Fibroblast of lung (primary cell): ENCODE measurements at places on chromosomes 5 and 9. TPM values are rescaled to one million over a fixed set of nuclear protein-coding genes. Genes with fewer than 3 reads are reported as not detected.

The RGP1 gene
- total RNA-seq, result 10.5 and 14.9 TPM in 2 replicates

GRCh38 chr5:155342956-155343355 lies 329.4 kb downstream of the KIF4B start:
- no peaks in the 10 kb centered on the region for H3K4me1 ChIP-seq
- no peaks in the 10 kb centered on the region for H3K27me3 ChIP-seq
- no peak overlapping the region for H3K4me3 ChIP-seq
- no peaks in the 10 kb centered on the region for H3K36me3 ChIP-seq
- DNase-seq, result no peak
- no peak overlapping the region for H3K27ac ChIP-seq

- peak; percentile 48 for DNase-seq
- no peaks in the 10 kb centered on the region for H3K27me3 ChIP-seq
- H3K4me1 ChIP-seq, result peaks cover 2% of the 10 kb centered on the region
- no peak overlapping the region for H3K27ac ChIP-seq
These were observed 53.7 kb upstream of the TEX48 start for GRCh38 chr9:114735704-114736103.

DNA sequence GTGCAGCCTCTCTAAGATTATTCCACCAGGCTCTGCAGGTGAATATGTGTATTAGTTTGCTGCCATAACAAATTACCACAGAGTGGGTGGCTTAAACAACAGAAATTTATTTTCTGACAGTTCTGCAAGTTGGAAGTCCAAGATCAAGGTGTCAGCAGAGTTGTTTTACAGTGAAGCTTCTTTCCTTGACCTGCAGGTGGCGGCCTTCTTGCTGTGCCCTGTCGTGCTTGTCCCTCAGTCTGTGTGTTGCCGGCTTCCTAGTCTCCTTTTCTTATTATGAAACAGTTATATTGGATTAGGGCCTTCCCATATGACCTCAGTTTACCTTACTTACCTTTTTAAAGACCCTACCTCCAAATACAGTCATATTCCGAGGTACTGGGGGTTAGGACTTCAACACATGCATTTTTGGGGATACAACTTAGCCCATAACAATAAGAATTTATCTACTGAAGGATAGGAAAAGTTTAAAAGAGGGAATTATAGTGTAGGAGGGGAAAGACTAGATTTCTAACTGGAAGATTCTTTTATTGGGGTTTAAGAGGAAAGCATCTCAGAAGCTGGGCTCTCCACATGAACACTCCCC lies 97.4 kb downstream of the OSTF1 start:
- no peaks in the 10 kb centered on the region for H3K36me3 ChIP-seq
- DNase-seq, result peak; percentile 20
- H3K27me3 ChIP-seq, result no peaks in the 10 kb centered on the region
- H3K27ac ChIP-seq, result no peak overlapping the region
- H3K4me1 ChIP-seq, result no peaks in the 10 kb centered on the region

The GRIA1 gene
- 1.8 and 4.5 TPM in 2 replicates for total RNA-seq

DNA sequence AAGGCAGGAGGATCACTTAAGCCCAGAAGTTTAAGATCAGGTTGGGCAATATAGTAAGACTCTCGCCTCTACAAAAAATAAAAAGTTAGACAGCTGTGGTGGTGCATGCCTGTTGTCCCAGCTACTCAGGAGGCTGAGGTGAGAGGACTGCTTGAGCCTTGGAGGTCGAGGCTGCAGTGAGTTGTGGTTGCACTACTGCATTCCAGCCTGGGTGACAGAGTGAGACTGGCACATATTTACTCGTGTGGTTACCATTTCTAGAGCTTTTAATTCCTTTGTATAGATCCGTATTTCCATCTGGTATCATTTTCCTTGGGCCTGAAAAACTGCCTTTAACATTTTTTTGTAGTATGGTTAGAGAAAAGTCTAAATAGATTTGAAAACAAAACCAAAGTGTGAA lies 7.8 kb downstream of the IL6ST start:
- no peak overlapping the region for H3K4me3 ChIP-seq
- H3K27ac ChIP-seq, result no peak overlapping the region
- no peaks in the 10 kb centered on the region for H3K27me3 ChIP-seq
- H3K36me3 ChIP-seq, result peaks cover 2% of the 10 kb centered on the region
- peaks cover 4% of the 10 kb centered on the region for H3K4me1 ChIP-seq

GRCh38 chr9:137149942-137150616 lies 11.1 kb downstream of the GRIN1 start:
- no peaks in the 10 kb centered on the region for H3K4me1 ChIP-seq
- no peak for DNase-seq
- H3K36me3 ChIP-seq, result no peaks in the 10 kb centered on the region
- no peaks in the 10 kb centered on the region for H3K27me3 ChIP-seq
- no peak overlapping the region for H3K27ac ChIP-seq
- no peak overlapping the region for H3K4me3 ChIP-seq

GRCh38 chr5:32482193-32482592 lies 37.7 kb upstream of the ZFR start:
- H3K36me3 ChIP-seq, result no peaks in the 10 kb centered on the region
- H3K4me1 ChIP-seq, result no peaks in the 10 kb centered on the region
- H3K4me3 ChIP-seq, result no peak overlapping the region
- no peak for DNase-seq
- no peak overlapping the region for H3K27ac ChIP-seq

The OR13D1 gene
- total RNA-seq, result not detected in 2 replicates

- H3K4me1 ChIP-seq, result no peaks in the 10 kb centered on the region
- no peaks in the 10 kb centered on the region for H3K27me3 ChIP-seq
- no peak for DNase-seq
- no peak overlapping the region for H3K4me3 ChIP-seq
These were observed 569.1 kb upstream of the MEF2C start for GRCh38 chr5:89452081-89452480.

DNA sequence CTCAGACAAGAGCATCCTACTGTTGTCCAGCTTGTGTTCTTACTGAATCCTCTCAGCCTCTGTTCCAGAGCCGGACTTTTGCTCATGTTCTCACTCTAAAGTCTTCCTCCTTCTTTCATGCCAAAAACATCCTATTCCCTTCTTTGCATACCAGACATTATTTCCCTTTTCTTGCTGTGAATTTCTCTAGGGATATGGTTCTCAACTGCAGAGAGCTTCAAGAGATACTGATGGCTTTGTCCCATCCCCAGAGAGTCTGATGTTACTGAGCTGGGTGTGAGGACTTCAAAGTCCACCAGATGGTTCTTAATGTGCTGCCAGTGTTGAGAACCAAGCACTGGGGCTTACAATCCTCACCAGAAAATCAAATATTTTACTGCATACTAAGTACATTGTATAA lies 98.6 kb upstream of the FER start:
- H3K36me3 ChIP-seq, result no peaks in the 10 kb centered on the region
- H3K27me3 ChIP-seq, result no peaks in the 10 kb centered on the region
- H3K4me1 ChIP-seq, result no peaks in the 10 kb centered on the region
- H3K4me3 ChIP-seq, result no peak overlapping the region
- no peak for DNase-seq
- no peak overlapping the region for H3K27ac ChIP-seq
